ENCODE measurements at places on chromosomes 2 and 18.

- no peak for DNase-seq
Measured at GRCh38 chr2:199705538-199705937, 145.5 kb downstream of the FTCDNL1 start.

GRCh38 chr2:46072101-46072820, 224.9 kb upstream of the EPAS1 start:
- DNase-seq, result no peak

- no peak for DNase-seq
Measured at GRCh38 chr2:21014364-21015280, 29.3 kb downstream of the APOB start.

DNA sequence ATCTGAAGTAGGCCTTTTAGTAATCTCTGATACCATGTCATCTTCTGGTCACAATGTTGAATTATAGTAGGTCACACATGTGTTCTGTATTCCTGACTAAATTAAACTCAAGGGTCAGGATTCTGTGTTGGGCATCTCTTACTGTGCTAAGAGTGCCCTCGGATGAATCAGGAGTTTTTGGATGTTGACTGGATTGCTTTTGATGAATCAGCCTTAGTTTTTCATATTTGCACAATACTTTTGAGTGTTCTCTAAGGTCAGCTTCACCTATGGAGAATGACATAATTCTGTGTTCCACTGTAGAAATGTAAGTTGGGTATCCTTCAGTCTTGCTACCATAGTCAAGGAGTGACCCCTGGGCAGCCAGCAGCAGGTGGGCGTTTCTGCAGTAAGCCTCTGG, 190.1 kb downstream of the PTPRM start:
- no peak for DNase-seq

DNA sequence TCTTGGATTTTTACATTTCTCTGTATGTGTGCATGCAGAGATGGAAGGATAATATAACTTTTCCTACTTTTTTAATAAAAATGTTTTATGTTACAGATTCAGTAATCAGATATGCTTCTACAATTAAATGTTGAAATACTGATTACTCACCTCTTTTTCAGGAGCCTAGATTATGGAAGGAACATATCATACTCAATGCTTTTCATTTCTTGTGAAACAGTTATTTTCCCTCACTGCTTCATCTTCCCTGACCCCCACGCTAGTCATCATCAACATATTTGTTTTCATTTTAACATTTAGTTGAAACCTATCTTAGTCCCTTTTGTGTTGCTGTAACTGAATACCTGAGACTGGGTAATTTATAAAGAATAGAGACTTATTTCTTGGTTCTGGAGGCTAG, 190.7 kb downstream of the WDR7 start:
- DNase-seq, result no peak

DNA sequence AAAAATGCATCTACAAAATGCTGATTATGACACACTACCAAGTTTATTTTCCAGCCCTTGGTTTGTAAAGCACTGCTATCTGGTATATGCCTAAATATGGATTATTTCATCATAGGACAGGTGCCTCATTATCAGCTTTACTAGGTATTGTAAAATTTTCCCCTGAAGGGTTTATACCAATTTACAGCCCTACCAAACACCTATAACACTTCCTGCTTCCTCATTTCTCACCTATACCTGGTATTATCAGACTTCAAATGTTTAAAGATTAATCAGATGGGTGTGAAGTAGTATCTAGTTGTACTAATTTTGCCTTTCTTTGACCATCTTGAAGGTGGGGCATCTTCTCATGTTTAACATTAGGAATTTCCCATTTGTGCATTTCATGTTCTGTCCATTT, 26.8 kb downstream of the RMND5A start:
- no peak for DNase-seq

GRCh38 chr18:62612776-62613175, 90.0 kb downstream of the ZCCHC2 start:
- DNase-seq, result peak; percentile 84

- peak; percentile 33 for DNase-seq
Measured at GRCh38 chr2:127226520-127227263, 6.6 kb upstream of the CYP27C1 start.

GRCh38 chr2:151843691-151844061, 15.5 kb upstream of the ARL5A start:
- DNase-seq, result no peak

DNA sequence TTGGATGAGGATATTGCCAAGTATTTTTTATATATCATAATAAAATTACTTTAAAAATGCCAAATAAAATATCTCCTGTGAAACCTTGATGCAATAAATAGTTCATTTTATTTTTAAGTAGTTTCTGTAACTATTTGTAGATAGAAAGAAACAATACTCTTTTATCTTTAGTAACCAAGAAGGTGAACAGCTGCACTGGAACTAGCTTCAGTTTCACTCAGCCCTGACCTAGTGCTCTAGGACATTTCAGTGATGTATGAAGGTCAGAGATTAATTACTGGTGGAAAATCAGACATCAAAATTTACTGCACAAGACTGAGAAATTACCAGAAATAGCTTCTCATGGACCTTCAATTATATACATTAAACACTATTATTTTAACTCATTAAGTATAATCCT, 1305.0 kb downstream of the CNTNAP5 start:
- DNase-seq, result no peak

GRCh38 chr2:25151718-25152117, 16.7 kb downstream of the POMC start:
- DNase-seq, result no peak

DNA sequence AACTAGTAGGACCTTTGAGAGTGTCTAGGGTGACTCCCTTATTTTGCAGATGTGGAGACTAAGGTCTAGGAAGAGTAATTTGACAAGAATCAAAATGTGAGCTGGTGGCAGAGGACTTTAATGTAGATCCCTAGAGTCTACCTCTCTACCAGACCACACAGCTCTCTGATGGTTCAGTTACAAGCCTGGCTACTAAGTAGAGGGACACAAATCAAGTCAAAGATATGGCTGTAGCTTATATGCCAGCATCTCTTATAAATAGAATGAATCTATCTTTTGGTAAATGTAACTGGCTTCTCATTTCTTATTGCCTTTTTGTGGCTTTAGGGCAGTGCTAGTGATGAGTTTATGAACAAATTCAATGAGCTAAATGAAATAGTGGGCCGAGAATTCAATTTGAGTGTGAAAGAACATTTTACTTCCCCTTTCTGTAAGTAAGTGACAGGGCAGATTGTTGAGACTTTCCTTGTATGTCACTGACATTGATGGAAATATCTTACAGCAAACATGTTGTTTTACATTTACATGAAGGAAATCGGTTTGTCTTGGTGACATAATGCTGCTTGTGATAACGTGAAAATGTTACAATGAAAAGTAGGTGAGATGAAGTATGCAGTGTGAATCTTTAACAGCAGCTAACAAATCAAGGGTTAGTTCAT, 28.3 kb downstream of the CSRNP3 start:
- DNase-seq, result no peak

DNA sequence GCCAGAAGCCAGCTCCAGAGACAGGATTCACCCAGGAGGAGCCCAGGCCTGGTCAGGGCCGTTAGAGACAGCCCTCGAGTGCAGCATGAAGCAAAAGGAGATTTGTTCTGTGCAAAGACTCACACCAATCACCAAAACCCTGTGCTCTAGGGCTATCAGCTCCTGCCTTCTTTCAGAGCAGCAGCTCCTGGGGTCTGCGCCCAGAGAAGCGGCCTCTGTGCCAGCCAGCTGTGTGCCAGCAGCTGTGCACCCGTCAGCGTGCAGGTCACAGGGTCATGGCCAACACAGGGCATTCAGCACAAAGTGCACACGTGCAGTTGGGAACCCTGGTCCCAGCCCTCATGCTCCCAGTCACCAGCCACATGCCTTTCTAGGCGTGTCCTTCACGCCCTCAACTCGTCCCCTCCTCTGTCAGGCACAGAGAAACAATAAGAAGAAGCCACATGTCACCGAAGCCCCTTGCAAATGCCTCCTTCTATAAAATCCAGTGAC, 49.3 kb downstream of the ZNF516 start:
- no peak for DNase-seq

GRCh38 chr2:162435676-162436075, 91.7 kb downstream of the GCA start:
- no peak for DNase-seq

DNA sequence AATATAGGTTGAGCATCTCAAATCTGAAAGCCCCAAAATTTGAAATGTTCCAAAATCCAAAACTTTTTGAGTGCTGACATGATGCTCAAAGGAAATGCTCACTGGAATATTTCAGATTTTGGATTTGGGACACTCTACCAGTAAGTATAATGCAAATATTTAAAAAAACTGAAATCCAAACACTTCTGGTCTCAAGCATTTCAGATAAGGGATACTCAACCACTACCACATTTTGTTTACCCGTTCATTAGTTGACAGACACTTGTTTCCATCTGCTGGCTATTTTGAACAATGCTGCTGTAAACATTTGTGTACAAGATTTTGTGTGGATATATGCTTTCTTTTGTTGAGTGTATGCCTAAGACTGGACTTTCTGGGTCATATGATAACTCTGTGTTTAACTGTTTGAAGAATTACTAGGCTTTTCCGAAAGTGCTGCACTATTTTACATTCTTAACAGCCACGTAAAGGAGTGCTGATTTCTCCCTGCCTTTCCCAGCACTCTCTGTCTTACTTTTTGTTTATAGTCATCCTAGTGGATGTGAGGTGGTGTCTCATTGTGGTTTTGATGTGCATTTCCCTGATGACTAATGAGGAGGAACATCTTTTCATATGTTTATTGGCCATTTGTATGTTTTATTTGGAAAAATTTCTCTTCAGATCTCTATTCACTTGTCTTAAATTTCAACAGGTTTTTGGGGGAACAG, 19.5 kb upstream of the DCDC2C start:
- DNase-seq, result no peak

DNA sequence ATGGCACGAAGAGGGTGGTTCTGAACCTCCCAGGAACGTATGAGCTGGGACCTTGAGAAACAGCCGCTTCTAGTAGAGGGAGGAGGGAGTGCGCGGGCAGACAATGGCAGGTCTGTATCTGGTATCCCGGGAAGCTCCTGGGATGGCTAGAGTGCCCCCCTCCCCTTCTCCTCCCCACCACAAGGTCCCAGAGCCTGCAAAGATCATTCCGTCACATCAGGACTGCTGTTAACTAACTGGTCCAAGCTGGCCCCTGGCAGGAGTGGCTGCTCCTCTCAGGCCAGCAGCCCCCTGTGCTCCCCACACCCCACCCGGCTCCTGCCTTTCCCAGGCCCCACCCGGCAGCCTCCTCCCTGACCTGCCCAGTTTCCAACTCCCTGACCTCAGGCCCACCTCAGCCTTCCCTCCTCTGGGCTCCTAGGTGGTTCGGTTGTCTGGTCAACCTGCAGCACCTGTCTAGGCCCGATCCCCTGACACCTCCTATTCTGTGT, 75.0 kb downstream of the TPO start:
- DNase-seq, result no peak

GRCh38 chr18:54835944-54836343, 7.7 kb downstream of the RAB27B start:
- no peak for DNase-seq

GRCh38 chr2:118843483-118844132, 3.8 kb downstream of the EN1 start:
- DNase-seq, result no peak

DNA sequence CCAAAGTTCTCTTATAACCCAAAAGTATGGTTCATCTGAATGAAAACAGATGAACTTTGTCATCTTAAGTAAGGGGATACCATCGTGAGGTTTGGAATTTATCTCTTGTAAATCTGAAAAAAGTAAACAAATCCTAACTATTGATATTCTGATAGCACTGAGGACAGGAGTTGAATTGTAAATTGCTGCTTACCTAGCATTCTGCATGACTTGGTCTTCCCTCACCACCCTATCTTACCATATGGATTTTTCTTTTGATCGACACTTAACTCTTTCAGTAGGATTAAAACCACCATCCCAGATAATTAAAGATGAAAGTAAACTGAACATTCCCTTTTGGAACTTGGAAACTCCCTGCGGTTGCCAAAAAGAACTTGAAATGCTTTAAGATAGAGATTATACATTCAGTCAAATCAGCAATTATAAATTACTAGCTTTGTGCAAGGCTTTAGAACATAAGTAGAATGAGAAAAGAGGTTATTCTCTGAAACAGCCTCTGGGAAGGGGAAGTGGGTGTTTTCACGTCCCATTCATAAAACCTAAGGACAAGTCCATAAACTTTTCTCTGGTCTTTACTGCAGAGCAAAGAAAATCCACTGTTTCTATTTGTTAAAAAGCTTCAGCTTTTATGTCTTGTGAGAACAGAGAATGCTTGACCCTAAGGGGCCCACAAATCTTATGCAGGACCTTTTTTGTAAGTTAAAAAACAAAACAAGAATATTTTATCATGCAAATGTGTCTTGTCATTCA, 49.7 kb upstream of the ZNF397 start:
- no peak for DNase-seq

- peak; percentile 52 for DNase-seq
Measured at GRCh38 chr2:200860092-200860795, 4.2 kb downstream of the CLK1 start.

GRCh38 chr2:236954641-236955040, 131.0 kb upstream of the COPS8 start:
- no peak for DNase-seq

DNA sequence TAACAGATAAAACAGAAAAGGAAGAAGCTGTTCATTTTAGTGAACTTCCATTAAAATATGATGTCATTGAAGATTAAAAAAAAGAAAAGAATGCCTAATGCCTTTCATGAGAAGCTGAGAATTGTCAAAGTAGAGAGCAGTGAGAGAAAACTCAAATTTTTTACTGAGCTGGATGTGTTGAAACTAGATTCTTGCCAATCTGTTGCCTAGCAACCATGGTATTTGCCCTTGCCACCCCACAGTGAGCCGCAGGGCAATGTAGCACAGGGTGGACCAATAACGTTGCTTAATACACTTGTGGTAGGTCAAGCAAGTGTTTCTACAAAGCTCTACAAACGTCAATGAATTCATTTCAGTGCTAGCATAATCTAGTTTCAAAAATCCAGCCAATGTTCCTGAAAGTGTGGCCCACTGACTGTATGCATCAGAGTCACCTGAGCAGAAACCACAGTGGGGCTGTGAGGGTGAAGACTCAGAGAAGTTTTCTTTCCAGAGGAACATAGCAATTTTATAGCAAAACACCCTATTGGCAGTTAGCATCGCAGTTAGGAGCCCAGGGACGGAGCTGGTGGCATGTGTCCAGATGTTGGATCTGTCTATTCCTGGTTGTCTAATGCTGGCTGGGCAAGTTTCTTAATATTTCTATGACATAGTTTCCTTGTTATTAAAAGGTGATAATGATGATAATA, 132.2 kb downstream of the DOCK10 start:
- DNase-seq, result peak; percentile 90

DNA sequence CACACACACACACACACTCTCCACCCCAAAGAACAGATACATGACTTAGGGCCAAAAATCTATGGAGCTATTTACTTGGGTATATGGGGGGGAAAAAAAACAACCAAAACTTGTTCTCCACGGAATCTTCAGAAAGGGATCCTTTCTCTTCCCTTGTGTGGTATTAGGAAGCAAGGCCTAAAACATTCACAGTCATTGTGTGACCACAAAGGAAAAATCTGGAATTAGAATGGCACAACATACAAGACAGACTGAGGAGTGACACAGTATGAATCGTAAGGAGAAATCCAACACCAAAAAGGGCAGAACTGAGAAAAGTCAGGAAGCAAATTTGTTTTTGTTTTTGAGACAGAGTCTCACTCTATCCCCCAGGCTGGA, 70.3 kb downstream of the ASXL2 start:
- DNase-seq, result no peak
